ENCODE measurements at places on chromosomes 5 and 9.

DNA sequence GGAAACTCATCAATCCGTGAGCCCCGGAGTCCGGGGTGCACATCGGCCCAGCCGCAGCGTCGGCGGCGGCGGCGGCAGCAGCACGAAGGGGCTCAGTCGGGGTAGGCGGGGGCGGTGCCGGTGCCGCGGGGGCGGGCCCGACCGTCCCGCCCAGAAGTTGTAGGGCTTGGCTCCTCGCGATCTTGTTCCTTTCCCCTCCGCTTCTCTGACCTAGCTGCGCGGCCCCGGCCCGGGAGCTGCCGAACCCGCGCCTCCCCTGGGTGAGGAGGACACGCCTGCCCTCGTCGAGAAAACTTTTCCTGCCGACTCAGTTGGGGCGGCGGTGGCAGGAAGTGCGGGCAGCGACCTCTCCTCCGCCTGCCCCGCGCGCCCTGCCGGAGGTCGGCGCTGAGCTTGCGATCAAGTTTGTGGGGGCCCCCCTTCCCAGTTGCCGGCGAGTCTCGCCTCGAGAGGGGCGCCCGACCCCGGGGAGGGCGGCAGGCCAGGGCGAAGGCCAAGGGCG, at the start of gene MAN2A1:
Gene MAN2A1, plus strand, starts transcription at position 188 of the 502 bp plus-strand sequence. CDS start 491 bp downstream, outside the sequence.
- DNase-seq, result no peak

DNA sequence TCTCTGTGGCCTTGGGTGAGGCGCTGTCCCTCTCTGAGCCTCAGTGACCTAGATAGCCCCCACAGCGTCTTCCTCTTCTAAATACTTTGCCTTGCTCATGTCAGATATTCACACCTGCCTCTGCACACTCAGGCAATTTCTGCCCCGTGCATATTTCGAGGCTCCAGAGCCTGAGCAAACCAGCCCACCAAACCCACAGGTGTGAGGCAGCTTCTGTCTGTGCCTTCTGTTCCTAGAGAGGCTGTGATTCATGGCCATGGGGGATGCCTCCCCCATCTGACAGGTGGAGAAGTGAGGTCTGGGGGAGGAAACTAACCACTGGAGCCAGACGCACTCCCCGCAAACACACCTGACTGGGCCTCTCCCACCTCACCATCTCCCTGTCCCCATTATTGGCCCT, 42.7 kb upstream of the CPLX2 start:
- DNase-seq, result no peak

- peak; percentile 93 for DNase-seq
These were observed 24.6 kb downstream of the NR2F1 start for GRCh38 chr5:93607367-93608258.

DNA sequence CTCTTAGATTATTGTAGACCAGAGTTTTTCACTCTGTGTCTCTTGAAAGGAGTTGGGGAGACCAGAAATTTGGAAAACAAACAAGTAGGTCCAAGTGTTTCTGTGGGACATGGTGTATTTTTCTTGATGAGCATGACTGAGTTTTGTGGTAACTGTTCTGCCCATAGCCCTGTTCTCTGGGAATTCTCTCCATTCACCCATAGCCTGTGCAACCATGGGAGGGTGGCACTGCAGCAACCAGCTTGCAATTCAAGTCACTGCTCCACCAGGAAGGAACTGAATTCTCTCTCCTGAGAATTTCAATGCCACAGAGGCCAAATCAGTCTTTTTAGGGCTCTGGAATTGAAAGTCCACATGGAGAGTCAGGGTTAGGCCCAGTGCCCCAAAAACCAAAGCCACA, 475.3 kb upstream of the TRPC7 start:
- no peak for DNase-seq

DNA sequence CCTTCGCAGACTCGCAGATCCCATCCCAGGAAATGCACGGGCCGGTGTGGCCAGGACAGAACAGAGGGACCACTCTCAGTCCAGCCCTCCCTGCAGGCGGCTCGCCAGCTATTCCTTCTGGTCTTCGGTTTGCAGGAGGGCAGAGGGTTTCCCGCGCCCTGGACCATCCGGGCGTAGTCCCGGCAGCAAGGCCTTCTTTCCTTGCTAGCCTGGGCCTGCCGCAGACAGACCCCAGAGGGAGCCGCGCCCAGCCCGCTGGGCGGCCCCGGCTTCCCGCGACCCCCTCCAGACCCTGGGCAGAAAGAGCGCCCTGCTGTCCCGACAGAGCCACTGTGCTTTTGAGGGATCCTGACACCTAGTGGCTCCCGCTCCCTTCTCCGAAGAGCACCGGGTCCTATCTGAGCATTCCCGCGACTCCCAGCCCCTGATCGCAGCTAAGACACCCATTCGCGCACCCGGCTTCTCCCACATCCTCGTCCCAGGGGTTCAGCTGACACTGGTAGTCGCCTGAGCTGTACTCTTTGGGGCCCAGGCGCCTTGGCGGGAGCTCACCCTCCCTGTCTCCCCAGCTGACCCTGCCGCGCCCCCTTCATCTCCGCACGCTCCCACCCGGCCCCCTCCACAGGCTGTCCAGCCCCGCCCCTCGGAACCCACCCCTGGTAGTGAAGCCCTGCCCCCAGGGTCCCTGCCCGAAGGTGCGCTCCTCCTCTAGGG, 1.1 kb downstream of the CFAP90 start:
- DNase-seq, result no peak

DNA sequence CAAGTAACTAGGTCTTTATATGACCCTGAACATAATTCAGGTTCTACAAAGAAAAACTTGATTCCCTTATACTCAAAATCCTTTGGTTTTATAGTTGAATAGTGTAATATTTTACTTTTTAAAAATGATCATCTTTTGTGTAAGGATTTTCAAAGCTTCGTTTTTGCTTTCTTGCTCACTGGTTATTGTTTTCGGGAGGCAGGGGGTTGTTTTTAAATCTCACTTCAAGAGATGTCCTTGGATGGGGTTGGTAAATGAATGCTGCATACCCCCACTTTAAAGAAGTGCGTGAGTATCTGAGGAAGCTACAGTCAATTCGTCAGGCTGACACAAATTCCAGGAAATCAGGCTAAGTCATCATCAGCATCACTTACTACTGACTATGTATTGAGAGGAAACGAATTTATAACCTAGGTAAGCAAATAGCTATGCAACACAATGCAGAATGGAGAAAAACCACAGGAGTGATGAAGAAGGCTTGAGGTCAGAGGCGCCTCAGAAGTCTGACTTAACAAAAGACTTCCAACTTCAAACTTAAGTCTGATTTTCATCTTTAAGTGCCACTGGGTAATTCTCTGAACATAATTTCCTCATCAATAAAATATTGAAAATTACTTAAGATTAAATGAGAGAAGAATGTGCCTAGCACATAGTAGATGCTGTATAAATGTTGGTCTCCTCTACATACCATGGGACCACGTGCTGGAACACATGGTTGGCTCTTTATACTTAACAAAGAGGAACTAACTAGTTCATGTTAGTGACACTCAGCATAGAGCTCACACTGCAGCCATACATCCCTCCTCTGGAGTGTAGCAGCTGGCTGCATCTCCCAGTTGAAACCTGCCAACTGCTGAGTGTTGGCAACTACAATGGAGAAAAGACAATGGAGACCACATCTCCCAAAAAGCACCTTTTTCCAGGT, 106.0 kb upstream of the KIF2A start:
- no peak for DNase-seq

DNA sequence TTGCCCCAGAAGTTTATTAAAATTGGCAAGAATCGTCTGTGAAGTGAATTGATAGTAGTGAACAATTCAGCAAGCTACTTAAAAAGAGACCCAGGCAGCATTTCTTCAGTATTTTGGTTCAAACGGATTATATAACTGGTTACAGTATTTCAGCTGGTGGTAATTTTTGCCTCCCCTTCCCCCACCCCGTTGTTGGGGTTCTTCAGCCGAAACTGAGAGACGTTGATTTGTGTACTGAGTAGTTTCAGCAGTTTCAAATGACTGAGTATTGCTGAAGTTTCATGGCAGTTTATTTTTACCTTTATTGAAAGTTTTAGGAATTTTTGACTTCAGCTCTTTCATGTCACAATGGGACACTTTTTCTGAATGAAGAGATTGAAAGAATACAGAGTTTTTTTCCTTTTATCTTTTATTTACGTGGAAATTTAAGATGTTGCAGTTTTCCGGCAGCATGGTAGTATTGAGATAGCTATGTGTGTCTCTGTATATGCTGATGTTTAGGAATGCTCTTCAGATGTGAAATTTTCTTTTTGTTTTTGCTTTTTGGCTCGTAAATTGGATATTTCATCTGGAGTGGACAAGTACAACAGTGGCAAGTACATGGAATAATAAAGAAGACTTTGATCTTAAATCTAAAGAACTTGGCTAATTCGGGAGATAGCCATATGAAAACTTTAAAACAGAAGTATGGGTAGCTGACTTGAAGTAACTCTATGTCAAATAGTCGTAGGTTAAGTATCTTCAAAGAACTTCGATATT, 1.9 kb downstream of the GPBP1 start:
- no peak for DNase-seq

GRCh38 chr5:1410156-1411014, 34.9 kb downstream of the SLC6A3 start:
- DNase-seq, result no peak

Measured in iPS DF 19.7 (cell line).